Occipital lobe (tissue), 3 donors: ENCODE measurements at places on chromosomes 7 and 10. TPM values are rescaled to one million over a fixed set of nuclear protein-coding genes. Genes with fewer than 3 reads are reported as not detected.

DNA sequence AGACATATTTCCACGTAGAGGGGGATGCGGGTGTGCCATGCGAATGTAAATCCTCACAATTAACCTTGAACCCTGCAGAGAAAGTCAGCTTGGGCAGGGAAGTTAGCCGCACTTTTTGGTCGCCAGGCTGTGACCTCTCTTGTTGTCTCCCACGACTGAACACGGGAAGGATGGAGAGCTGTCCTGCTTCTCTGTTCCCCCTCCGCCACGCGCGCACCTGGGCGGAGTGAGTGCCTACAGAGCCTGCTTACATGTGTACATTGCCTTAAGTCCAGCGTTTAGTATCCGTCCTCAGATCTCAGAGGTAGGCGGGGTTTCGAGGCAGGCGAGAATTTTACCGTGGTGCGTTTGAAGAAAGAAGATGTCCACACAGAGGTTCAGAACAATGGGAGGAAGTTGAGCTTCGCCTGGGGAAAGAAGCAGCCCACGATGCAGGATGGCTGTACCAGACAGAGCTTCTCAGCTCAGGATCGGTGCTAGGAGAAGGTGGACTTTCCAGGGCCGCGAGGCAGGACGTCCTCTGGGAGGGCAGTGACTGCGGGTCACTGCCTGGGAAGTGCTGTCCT, 482 bp upstream of the ERCC6 start:
- DNase-seq: peak; percentile 57

The AGAP3 gene
- 85.6 TPM for total RNA-seq

- DNase-seq: no peak
These were observed 188.1 kb upstream of the CELF2 start for GRCh38 chr10:10829576-10829975.

The TMEM26 gene
- 0.47 TPM for total RNA-seq

DNA sequence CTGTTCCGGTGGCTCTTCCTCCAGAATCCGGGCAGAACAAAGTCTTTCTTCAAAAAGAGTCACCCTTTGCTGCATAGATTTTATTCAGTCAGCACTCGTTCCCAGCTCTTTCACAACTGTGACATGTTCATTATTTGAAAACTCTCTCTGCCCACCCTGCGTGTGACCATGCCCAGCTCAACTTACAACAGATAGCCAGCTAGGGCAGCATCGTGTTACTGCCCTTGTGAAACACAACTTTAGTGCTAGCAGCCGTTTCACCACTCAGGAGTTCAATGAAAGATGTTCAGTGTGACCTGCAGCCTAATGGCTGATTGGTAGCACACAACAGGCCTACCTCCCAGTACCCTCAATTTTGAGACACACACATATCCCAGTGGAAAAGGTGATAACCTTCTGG, 57.9 kb downstream of the ZNF438 start:
- DNase-seq: no peak
